Occipital lobe (tissue), 3 donors: ENCODE measurements at places on chromosomes 4 and X.

- DNase-seq, result no peak
Observed at GRCh38 chrX:149004936-149005335, 500.2 kb downstream of the IDS start.

- DNase-seq, result no peak
Observed at GRCh38 chr4:136342666-136343065, 1189.6 kb downstream of the PCDH18 start.

DNA sequence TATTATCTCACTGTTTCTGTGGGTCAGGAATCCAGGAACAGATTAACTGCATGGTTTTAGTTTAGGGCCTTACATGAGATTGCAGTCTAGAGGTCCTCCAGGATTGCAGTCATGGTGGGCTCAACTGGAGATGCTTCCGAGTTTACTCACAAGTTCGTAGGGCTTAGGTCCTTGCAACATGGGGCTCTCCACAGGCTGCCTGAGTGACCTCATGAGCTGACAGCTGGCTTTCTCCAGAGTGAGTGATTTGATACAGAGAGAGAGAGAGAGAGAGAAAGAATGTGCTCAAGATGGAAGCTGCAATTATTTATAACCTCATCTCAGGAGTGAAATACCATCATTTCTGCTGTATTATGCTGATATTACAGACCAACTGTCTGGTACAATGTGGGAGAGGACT lies 168.9 kb downstream of the GPAT3 start:
- no peak for DNase-seq

GRCh38 chr4:105361053-105361452 lies 112.8 kb downstream of the PPA2 start:
- no peak for DNase-seq

- no peak for DNase-seq
Observed at GRCh38 chr4:122689972-122690371, 42.5 kb upstream of the BBS12 start.

DNA sequence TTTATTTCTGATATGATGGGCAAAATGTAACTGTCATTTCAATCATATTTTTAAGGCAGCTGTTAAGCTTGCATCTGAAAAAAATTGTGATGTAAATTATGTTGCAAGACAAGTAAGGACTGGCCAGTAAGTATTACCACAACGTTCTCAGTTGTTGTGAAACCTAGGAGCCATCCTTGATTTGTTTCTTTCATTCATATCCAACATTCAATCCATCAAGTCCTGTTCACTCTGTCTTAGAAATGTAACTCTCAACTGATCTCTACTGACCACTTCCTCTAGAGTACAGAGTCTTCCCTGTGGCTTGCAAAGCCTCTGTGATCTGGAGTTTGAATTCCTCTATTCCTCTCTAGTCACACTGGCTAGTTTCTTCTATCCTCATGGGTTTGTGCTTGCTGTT lies 161.4 kb upstream of the MAD2L1 start:
- DNase-seq, result no peak

DNA sequence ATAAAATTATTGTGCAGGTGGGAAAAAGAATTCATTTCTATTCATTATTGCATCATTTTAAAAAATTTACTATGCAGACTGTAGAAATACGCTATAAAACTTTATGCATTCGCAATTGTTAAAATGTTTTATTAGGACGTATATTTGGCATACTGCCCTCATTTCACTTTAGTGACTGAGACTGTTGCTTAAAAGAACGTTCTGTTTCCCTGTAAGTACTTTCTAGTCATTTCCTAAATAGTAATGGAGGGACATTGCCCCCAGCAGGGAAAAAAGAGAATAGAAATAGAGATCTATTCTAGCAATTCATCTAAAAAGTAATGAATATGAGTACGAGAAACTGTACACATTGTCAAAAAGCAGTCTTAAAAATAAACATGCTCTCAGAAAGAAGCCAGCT lies 1295.8 kb upstream of the TENM3 start:
- no peak for DNase-seq

- DNase-seq, result no peak
Observed at GRCh38 chr4:136680271-136680670, 852.0 kb downstream of the PCDH18 start.

GRCh38 chrX:11664211-11665167 lies 1.2 kb downstream of the ARHGAP6 start:
- no peak for DNase-seq

- DNase-seq, result no peak
Observed at GRCh38 chr4:187479511-187479910, 516.1 kb upstream of the ZFP42 start.

DNA sequence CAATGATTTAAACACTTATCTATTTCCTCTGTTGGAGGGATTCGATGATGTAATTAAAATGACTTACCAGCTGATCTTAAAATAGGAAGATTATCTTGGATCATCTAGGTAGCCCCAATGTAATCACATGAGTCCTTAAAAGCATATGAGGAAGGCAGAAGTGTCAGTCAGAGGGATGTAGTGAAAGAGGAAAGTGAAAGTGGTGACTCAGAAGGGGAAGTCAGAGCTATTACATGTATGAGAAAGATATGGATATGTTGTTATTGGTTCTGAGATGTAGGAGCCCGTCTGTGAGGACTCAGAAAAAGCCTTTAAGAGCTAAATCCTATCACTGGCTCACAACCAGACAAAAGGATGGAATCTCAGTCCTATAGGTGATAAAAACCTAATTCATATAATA lies 456.4 kb downstream of the DACH2 start:
- DNase-seq, result no peak

DNA sequence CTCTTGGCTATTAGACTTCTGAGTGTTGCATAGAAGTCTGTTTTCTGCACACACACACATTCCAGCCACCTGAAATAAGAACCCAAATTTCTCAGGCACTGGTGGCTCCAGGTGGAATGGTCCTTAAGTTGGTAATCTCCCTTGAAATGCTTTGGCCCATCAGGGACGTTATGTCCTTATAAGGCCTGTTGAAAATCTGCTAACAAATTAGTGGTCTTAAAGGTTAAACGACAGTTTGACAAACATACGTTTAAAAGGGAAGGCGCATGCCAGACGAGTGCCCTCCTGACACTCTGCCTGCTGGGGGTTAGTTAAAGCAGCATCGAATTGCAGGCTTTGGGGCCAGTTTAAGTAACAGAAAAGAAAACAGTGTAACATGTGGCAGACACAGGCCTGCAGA lies 125.0 kb downstream of the TBX22 start:
- no peak for DNase-seq

DNA sequence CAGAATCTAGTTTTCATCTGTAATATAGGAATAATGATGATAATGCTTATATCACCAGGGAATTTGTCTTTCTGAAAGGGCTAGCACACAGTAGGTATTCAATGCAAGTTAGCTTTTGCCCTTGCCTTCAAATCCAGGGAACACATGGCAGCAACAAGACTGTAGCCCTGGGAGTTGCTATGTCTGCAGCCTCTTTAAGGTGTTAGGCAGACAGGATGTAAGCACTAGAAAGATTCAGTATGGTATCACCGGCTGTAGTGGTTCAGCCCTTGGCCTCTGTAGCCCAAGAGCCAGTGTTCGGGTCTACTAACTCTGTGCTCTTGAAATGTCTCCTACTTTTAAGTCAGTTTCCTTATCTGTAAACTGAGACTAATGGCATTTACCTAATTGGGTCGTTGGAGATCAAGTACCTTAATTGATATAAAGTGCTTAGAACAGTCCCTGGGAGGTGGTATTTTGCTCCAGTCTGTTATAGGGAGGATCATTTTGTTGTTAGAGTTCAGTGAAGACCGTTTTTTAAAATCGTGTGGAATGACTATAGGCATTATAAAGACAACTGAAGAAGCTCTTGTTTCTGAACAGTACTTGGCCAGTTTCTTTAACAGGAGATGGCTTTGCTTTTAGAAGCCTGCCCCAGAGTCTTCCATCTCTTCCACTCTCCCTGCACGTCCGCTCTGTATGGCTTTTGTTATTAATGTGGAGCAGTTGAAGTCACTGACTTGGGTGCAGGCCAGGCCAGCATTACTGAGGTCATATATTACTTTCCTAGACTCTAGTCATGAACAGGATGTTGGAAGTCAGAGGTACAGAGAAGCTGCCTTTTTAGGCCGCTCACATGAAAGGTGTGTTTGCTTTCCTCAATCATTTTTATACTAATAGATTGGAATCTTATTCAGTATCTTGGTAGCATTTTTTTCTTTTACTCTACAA lies 44.8 kb downstream of the GAB1 start:
- DNase-seq, result no peak

- no peak for DNase-seq
Observed at GRCh38 chr4:33714971-33715370, 2529.3 kb downstream of the ARAP2 start.

GRCh38 chrX:54494989-54495813 lies 833 bp downstream of the FGD1 start:
- DNase-seq, result no peak

DNA sequence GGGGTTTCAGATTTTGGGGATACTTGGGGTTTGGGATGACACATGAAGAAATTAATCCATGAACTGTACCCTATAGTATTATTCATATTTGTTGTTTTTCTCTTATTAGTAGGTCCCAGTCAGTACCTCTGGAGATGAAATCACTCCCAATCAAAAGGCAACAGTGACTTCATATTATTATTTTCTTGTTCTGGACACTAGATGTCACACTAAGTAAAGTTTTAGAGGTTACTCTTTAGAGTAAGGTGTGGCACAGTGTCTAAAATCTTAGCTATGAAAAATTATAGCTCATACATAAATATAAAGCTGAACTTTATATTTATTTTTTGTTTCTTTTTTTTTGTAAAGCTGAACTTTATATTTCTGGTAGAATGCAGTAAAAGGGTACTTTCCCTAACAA lies 35.1 kb downstream of the FAM114A1 start:
- DNase-seq, result no peak

GRCh38 chrX:40060356-40060845 lies 37.4 kb downstream of the BCOR start:
- DNase-seq, result no peak

- peak; percentile 9 for DNase-seq
Observed at GRCh38 chrX:107826238-107827029, 768 bp downstream of the MID2 start.

DNA sequence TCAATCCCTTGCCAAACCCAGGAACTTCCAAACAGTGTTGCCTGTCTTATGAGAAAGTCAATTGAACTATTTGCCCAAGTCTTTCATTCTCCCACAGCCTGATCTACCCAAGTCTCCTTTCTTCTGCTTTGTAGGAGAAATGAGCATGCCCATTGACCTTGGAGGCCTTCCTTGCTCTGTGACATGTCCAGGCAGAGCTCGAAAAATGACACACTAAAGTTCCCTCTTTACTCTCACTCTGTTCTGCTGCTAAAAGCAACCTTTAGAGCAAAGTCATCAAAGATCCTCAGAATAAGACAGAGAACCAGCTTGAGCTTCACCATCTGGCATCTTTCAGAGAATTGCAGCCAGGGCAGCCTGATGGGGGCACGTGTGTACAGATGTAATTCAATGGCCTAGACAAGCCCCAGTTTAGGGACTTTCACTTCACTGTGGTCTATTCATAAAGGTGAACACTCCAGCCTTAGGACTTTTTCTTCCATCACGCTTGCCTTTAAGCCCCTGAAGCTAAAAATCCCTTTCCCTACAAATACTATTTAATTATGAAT lies 136.4 kb downstream of the AMELX start:
- no peak for DNase-seq

- no peak for DNase-seq
Observed at GRCh38 chrX:11349661-11350337, 56.6 kb downstream of the AMELX start.

- no peak for DNase-seq
Observed at GRCh38 chr4:186717556-186717955, 6.1 kb downstream of the FAT1 start.

- no peak for DNase-seq
Observed at GRCh38 chr4:13118633-13119032, 365.5 kb downstream of the RAB28 start.

DNA sequence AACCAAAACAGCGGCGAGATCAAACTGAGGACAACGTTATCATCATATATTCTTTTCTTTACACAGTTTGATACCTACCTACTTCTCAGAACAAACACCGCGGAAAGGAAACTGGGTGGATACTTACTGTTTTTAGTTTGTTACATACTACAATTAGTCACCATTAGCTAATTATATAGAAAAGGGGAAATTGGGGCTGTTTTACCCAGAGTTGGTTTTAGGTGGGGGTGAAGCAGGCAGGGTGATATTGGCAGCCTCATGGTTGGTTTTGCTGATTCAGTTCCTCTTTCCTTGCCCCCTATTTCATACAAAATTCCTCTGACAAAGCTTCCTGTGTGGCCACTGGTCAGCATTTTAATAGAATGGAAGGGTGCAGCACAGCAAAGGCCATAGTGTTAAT lies 77.8 kb downstream of the SORBS2 start:
- DNase-seq, result no peak

GRCh38 chrX:49970674-49971073 lies 48.3 kb downstream of the CLCN5 start:
- DNase-seq, result no peak

DNA sequence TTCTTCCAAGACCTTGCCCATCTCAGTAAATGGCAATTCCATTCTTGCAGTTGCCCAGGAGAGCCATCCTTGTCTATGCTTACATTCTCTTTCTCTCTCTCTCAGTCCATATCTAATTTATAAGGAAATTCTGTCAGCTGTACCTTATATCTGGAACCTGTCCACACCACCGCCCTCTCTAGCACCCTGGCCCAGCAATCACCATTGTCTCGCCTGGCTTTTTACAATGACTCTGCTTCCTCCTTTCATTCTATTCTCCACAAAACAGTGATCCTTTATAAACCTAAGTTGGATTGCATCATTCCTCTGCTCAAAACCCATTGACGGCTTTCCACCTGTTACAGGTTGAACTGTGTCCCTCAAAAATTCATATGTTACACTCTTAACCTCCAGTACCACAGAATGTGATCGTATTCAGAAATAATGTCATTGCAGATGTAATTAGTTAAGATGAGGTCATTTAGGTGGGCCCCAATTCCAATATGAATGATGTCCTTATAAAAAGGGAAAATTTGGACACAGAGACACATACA lies 31.3 kb downstream of the APBB2 start:
- DNase-seq, result no peak

- no peak for DNase-seq
Observed at GRCh38 chr4:136810626-136811025, 721.7 kb downstream of the PCDH18 start.

DNA sequence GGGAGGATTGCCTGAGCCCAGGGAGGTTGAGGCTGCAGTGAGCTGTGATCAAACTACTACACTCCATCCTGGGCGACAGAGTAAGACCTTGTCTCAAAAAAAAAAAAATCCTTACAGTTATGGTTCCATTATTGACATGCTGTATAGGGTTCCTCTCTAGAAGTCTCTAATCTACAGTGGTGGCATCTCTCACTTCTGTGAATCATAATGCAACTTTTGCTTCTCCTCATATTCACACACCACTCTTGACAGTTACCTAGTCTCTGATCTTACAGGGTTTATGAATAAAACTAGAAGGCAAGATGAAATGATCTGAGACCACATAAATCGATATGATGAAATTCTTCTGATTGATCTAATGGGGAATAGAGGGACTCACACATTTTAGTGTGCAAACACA lies 40.6 kb downstream of the DOCK11 start:
- no peak for DNase-seq

GRCh38 chr4:151527699-151528098 lies 118.7 kb downstream of the FHIP1A start:
- no peak for DNase-seq

- no peak for DNase-seq
Observed at GRCh38 chr4:40980318-40980883, 230.6 kb downstream of the NSUN7 start.
